RPMI7951 (cell line): ENCODE measurements at places on chromosomes 6 and 20.
A peak's percentile ranks its signal among the peaks of the same experiment; 100 is the strongest.

GRCh38 chr6:126804332-126805064 is 314.0 kb upstream of the RSPO3 start:
- DNase-seq = peak; percentile 41

- no peak for DNase-seq
These were observed 155.0 kb downstream of the TMEM200A start for GRCh38 chr6:130520801-130521200.

GRCh38 chr20:53332022-53332837 is 261.4 kb downstream of the ZNF217 start:
- peak; percentile 70 for DNase-seq

GRCh38 chr6:32184084-32184640 is at the start of gene AGER:
AGER (minus strand) TSS chr6:32184253; CDS start chr6:32184222, 31 bp downstream.
- DNase-seq = no peak

- DNase-seq = no peak
These were observed 33.3 kb downstream of the PDRG1 start for GRCh38 chr20:31918466-31919105.

- DNase-seq = peak; percentile 16
These were observed 1011.4 kb downstream of the KIF16B start for GRCh38 chr20:15561707-15562404.

GRCh38 chr20:11790046-11790445 is 127.6 kb upstream of the BTBD3 start:
- no peak for DNase-seq

DNA sequence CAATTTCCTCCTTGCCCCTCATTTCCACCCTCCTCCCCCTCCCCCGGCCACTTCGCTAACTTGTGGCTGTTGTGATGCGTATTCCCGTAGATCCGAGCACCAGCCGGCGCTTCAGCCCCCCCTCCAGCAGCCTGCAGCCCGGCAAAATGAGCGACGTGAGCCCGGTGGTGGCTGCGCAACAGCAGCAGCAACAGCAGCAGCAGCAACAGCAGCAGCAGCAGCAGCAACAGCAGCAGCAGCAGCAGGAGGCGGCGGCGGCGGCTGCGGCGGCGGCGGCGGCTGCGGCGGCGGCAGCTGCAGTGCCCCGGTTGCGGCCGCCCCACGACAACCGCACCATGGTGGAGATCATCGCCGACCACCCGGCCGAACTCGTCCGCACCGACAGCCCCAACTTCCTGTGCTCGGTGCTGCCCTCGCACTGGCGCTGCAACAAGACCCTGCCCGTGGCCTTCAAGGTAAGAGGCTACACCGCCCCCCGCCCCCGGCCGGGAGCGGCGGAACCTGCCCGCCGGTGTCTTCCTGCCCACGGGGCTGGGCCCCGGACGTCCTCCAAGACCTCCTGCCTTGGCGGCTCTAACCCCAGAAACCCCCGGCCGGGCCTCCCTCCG is 44.9 kb upstream of the SUPT3H start:
- peak; percentile 60 for DNase-seq

DNA sequence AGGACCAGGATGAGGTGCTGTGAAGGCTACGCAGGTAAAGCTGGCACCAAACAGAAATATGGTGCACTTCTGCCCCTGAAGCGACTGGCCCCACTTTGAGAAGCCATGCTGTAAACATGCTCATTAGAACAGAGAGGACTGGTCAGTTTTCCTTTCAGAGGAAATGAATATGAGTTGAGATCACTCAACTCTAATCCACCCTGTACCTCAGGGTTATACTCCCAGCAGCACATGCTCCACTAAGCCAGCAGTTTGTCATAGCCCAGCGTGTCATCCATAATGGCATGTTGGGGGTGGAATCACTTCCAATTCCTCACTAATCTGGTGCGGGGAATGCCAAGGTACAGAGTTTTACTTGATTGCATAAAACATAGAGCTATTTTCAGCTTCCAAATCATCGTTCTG is 98.1 kb downstream of the HIVEP2 start:
- DNase-seq = peak; percentile 86

GRCh38 chr20:40961686-40962640 is 66.7 kb upstream of the TOP1 start:
- peak; percentile 92 for DNase-seq

DNA sequence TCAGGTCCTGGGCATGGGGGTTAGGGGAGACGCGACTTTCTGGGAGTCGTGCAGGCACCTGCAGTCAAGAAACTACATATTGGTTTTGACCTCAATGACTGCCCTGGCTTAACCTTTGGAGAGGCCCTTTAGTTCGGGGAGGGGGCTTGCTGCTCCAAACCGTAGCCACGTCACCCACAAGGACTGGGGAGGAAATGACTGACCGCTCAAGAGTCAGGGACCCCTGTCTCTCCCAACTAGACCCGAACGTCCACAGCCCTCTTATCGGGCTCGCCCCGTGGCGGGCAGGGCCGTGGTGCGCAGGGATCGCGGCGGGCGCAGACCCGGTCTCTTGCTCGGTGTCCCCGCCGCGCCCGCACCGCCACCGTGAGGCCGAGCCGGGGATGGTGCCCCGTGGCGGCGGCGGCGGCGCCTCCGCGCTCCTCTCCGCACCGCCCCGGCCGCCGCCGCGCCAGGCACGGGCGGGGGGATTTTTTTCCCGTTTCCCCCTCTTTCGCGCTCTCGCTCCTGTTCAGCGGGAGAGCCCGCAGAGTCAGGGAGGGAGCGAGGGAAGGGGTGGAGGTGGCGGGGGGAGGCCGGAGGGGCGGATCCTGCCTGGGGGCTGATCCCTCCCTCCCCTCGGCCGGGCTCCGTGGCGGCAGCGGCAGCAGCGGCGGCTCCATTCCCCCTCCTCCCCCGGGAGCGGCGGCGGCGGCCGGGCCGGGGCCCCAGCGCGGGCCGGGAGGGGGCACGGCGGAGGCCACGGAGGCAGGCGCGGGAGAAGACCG is at the start of gene BRPF3:
BRPF3 (plus strand) TSS at position 632 of the 767 bp plus-strand sequence. CDS start 3,579 bp downstream, outside the sequence.
- peak; percentile 76 for DNase-seq

DNA sequence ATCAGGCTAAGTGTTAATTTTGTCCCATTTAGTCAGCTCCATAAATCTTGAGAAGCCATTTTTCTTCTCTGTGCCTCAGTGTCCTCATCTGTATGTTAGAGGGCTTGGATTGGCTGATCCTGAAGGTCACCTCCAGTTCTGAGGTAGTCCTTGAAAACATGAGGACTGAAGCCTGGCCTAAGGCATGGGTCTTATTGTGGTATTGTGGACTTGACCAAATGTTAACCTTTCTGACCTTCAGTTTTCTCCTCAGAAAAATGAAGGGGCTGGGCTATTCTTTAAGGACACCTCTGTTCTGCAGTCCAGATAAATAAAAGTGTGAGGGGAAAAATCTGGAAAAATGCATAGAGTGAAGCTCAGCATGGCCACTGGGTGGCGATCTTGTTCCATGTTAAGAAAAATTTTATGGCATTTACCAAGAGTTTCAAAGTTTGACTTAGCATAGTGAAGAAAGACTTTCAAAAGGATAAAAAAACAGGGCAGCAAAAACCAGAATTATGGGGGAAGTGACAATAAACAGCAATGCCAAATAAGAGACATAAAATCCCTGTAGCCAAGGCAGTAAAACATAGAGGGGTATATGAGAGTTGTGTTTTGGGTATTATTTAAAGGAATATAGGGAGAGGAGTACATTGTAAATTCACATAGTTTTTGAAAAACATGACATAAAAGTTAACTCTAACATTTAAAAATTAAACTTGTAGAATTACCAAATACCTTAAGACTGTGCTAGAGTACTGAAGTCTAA is 13.2 kb upstream of the TFB1M start:
- peak; percentile 54 for DNase-seq
